ENCODE measurements at places on chromosomes 3 and 15.
A peak's percentile ranks its signal among the peaks of the same experiment; 100 is the strongest.

GRCh38 chr3:105553851-105554250 lies 187.1 kb downstream of the ALCAM start:
- peak; percentile 62 for DNase-seq

DNA sequence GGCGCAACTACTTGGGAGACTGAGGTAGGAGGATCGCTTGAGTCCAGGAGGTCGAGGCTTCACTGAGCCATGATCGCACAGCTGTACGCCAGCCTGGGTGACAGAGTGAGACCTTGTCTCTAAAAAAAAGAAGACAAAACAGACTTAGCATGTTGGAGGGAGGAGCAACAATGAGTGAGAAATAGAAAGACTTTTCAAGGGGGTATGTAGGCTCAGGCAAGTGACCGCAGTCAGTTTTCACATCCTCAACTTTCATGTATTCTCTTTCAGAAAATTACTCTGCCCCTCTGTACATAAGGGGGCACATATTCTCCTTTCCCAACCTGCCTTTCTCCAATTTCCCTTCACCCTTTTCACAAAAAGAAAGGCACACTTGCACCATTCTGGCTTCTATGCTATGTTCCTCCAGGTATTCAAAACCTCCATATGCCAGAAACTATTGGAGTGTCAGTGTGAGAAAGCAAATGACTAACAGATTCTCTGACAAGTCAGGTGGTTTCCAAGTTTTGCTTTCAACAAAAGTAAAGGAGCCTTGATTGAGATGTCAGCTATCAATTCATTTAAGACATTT lies 7.6 kb downstream of the NSUN3 start:
- DNase-seq: no peak

GRCh38 chr3:41974223-41974622 lies 12.3 kb upstream of the ULK4 start:
- DNase-seq: peak; percentile 46

DNA sequence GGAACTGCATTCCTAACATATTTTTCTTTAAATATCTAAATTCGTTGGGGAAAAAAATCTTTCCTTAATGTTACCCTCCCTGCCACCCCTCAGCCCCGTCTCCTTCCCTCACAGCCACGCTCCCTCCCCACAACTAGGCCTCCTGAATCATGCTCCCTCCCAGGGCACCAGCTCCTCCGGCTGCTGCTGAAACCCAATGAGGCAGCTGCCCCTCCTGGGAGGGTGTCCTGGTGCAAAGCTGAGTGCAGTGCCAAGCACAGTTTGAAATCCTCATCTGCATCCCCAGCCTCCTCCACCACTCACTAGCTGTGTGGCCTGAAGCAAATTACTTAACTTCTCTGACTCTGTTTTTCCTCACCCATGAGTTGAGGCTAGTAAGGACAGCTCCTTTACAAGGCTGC lies 2.7 kb upstream of the NR2E3 start:
- DNase-seq: peak; percentile 47

GRCh38 chr15:81223346-81223971 lies 26.8 kb downstream of the IL16 start:
- no peak for DNase-seq

GRCh38 chr3:187810021-187810446 lies 64.8 kb upstream of the BCL6 start:
- DNase-seq: no peak

- no peak for DNase-seq
These were observed 5.0 kb upstream of the CACNA1D start for GRCh38 chr3:53489386-53489785.

DNA sequence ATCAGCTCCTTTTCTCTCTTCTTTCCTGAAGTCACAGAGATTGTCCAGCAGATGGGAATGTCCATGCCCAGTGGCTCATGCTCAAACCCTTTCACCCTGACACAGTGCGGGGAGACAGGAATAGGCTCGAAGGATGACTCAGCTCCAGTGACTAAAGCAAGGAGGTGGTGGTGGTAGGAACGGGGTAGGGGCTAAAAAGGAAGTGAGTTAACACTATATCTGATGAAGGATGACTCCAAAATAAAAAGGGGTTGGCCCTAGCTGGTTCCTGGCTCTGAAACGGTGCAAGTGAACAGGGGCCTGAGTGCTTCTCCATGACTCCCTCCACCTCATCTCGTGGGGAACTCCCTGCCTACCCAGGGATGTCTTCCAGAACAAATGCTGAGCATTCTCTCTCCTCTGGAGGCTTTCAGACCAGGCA lies 167.4 kb upstream of the LPP start:
- peak; percentile 96 for DNase-seq

DNA sequence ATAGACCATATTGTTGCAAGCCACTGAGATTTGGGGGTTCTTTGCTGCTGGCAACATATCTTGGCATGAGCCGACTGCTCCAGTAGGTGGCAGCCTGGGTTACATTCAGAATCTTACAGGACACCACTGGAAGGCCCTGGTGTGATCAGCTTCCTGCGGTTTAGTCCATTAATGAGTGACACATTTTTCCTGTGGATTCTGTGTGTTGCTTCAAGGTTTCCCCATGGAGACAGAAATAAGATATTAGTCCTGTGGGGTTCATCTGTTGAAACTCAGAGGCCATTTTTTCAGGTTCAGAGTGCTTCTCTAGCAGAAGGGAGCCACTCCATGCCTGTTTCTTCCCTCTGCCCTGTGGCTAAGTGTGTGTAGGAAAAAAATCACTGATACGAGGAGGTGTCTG lies 116.2 kb downstream of the MFSD1 start:
- DNase-seq: peak; percentile 93

DNA sequence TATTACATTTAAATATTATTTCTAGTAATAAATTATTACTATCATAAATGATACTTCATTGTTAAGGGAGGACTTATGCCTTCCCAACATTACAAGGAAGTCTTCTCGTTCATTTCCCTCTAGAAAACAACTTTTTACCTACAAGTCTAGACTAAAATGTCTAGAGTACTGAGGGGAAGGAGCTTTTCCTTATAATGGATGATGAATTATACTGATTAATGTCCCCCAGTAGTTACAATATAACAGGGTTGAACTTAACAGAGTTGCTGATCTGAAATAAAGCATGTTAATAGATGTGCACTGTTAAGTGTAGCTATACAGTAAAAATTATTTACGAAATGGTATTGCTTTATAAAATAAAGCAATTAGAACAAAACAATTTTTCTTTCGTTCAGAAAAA lies 2.7 kb upstream of the MNS1 start:
- no peak for DNase-seq

DNA sequence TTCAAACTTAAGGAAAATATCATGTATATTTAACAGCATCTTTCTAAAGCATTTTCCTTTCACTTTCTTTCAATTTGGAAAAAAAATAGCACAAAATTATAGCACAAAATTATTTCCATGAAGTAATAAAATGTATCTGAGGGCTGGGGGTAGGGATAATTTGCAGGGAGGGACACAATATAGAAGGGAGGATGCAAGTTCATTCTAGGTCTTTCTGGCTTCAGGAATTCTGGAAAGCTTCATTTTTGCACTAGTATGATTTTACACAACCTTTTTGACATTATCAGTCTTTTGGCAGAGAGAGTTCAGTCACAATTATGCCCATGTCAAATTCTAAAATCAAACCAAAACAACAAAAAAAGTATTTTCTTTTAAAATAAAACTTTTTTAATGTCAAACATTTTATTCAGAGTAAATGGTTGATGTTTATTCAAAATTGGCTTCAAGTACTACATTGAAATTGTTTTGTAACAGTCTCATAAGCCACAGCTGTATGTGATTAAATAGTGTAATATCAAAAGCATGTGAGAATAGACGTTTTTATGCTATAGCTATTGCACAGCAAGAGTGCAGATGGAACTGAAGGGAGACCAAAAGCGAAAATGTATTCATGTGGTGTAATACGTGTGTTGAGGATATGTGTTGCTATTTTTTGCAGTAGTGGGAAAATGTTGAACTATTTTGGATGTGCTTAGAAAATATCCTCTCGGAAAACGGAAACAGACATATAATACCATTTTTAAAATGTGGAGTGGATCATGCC lies 5.8 kb downstream of the RBMS3 start:
- DNase-seq: peak; percentile 74

- no peak for DNase-seq
These were observed 21.8 kb downstream of the NUDT16 start for GRCh38 chr3:131403216-131403895.

DNA sequence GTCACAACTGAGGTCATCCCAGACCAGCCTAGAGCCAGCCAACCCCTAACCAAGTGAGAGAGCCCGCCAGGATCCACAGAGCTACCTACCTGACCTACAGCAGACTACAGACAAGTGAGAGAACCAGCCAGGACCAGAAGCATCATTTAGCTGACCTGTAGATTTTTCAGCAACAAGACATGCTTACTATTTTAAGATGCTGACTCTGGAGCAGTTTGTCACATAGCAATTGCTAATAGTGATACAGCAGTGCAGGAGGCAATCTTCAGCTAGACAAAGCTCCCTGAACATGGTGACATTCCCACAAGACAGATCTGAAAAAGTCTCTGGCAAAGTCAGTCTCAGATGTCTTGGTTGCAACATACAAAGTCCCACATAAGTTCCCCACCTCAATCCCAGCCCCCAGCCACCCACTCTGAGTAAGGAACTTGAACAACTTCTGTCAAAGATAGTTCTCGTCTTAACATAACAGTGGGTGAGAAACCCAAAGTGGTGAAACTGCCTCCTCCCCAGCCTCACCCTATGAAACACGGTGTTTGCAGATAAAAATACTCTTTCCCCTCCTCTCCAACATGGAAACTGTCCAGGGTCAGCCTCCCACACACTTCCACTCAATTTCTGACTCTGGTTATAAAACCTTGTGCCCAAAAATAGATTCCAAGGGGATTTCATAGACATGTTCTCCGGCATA lies 120.3 kb upstream of the SLC6A11 start:
- no peak for DNase-seq

DNA sequence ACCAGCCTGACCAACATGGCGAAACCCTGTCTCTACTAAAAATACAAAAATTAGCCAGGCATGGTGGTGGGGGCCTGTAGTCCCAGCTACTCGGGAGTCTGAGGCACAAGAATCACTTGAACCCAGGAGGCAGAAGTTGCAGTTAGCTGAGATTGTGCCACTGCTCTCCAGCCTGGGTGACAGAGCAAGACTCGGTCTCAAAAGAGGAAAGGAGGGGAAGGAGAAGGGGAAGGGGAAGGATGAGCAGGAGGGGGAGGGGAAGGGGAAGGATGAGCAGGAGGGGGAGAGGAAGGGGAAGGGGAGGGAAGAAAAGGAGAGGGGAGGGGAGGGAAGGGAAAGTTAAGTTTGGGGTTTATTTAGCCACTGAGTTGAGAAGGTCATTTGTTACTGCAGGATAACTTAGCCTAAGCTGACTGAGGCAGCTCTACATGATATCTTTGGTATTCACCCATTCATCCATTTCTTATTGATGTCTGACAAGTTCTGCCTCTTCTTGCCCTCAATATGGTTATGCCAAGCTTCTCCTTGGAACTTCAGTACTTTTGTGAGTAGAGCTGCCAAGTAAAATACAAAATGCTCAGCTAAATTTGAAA lies 15.9 kb upstream of the ABHD2 start:
- no peak for DNase-seq

DNA sequence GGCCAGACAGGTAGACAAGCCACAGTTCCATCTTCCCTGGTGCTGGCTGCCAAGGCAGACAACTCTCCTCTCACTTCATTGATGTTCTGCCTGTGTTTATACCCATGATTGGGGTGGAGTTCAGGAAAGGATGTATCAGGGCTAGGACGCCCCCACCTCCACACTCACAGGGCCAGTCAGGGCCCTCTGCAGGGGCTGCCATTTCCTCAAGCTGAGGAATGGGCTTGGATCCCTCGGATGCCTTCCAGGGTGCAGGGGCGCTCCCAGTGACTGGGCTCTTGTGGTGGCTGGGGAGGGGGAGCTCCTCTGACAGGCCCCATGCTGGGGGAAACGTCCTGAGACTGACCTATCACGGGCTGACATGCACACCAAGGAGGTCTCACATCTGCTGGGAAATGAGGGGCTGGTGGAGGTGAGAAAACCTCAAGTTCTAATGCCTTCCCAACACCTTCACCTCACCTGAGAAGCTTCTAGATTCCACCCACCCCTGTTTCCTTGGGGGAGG lies 31.4 kb downstream of the SEMA7A start:
- no peak for DNase-seq

DNA sequence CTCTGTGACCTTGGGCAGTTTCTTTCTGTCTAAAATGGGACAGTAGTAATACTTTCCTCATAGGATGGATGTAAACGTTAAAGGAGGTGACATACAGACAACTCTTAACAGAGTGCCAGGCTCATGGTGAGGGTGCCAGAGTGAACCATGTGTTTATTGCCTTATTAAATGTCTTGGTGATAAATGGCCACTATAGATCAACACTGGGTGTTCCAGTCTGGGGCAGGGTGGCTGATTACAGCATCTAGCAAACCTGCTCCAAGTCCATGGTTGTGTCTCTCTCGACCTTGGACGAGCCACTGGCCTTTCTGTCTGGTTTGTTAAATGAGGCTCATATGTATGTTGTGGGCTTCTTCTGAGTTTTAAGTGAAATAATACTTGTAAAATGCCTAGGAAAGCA lies 75.1 kb downstream of the TRAK1 start:
- DNase-seq: no peak

DNA sequence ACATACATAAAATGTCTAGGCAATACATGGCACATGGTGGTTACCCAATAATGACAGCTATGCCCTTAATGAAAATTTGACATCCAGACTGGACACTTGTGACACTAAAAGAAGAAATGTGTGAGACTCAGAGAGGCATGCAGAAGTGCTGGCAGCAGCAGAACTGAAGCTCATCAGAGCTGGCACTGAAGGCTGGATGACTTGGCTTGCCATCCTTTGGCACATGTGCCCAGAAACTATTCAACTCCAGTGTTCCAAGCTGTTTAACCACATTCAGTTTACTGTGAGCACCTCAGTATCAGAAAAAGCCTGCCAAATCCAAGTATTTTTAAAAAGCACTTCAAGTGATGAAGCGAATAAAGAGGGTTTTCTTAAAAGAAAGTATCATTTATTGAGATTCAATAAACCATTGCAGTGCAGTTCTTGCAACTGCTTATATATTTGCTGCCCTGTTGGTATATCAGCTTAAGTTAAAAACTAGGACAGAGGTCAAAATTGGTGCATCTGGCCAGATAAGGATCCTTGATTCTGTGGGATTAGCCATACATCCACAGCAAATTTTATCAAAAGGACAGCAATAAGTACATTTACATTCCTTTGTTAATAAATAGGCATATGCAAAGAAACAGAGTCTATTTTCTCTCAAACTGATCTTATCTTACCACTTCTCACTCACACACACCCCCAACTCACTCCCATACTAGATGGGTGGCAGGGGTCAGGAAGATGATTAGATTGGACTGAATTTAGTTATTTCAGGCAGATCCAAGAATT lies 15.8 kb downstream of the IGSF11 start:
- DNase-seq: no peak

DNA sequence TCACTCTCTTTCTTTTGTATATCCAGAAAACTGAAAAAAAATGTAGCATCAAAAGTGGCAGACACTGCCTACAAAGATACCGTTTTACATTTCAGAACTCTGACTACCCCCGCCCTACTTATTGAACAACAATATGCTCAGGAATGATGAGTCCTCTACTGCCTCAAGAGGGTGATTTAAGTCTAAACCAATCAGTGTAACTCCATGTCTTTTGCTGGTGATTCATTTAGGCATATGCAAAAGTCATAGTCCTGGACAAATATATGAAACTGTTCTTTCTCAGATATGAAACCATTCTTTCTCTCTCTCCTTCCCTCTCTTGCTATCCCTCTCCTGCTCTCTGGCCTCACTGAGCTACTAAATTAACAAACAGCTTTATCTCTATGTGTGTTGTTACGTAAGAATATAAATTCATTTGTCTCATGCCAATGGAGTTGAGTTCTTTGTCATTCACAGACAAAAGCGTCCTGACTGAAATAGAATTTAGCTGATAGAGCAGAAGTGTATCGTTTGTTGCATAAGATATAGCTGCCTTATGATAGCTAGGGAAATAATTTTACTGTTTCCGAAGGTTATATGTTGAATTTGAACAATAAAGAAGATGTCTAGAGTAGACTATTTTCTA lies 133.7 kb upstream of the OSTN start:
- DNase-seq: peak; percentile 72

All from GM23248 (cell line).